Uterus (tissue), 4 donors: ENCODE measurements at places on chromosomes 1 and 21.
A peak's percentile ranks its signal among the peaks of the same experiment; 100 is the strongest.

GRCh38 chr1:204408074-204408507 is 3.5 kb downstream of the PPP1R15B start:
- DNase-seq: peak; percentile 79

DNA sequence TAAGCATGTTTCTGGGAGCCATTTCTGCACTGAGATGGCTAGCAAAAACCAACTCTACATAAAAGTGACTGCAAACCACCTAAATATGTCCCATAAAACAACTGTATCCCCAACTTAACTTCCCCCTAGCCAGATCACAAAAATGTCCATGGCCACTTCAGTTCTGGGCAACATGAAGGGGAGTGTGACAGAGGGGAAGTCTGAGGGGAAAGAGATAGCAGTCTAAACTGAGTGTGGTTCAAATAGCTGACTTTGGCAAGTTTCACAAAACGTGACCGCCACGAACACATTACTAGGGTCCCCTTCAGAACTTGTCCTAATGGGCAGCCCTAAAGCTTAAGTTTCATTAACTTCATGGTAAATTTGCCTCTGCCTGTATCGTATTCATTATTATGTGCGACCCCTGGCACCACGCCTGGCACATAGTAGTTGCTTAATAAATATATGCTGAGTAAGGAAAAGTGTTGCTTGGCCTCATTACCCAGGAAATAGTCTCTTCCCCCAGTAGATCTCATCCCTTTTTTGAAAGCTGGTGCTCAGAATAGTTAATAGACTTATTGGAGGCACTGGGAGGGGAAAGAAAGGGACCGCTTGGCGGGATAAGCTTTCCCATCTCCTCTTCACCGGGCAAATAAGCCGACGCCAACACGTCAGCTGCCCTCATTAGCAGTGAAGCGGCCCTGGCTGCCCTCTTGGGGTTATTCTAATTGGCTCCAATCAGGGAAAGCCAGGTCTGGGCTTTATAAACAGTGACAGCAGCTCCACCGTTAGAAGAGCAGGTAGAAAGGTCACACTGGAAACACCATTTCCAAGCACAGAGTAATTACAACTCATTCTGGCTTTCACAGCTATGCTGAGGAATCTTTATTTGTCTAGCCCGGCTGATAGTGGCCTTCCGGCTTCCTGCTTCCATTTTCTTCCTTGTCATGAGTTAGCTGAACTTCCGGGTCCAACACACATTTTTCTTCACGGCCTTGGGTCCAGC is 122.1 kb downstream of the LRIG2 start:
- DNase-seq: no peak

- DNase-seq: peak; percentile 13
Measured at GRCh38 chr1:233328142-233328921, 808 bp downstream of the MAP3K21 start.

DNA sequence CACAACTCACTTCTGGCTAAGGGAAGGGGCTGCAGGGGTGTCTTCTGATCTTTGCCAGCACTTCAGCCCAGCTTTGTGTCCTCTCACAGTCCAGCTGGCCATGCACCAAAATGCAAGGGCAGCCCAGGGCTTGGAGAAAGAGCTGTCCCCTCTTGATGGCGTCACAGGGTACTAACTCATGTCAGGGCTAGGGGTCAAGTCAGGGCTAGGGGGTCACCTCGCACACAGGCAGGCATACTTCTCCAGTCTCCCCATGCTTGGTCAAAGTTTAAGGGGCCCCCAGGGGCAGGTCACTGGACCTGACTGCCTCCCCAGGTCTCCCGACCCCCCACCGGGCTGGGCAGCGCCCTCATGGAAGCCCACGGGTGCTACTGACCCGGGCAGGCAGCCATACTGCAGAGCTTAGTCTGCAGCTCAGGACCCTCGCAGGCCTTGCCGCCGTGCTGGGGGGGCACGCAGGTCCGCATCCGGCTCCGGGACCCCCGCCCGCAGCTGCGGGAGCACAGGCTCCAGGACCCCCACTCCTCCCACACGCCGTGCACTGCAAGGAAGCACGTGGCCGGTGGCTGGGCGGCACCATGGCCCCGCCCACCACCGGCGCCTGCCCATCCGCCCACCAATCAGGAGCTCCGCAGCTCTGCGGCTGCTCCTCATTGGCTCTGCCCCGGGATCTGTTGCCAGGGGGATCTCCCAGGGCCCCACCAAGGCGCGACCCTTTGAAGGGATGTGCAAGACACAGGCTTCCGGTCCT is 21.5 kb downstream of the ADGRB2 start:
- DNase-seq: no peak

DNA sequence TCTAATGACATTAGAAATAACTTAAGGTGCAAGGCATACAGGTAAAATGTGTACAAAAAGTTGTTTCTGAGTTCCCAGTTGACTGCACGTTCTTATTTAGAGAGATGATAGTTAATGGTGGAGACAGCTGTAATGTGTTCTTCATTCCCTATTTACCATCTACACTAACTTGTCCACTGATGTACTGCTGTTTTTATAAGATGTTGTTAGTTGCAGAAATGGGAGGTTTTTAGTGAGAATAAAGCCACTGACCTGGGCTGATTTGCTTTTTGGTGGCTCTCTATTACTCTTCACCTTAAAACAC is 122.9 kb upstream of the LYPLAL1 start:
- DNase-seq: no peak

DNA sequence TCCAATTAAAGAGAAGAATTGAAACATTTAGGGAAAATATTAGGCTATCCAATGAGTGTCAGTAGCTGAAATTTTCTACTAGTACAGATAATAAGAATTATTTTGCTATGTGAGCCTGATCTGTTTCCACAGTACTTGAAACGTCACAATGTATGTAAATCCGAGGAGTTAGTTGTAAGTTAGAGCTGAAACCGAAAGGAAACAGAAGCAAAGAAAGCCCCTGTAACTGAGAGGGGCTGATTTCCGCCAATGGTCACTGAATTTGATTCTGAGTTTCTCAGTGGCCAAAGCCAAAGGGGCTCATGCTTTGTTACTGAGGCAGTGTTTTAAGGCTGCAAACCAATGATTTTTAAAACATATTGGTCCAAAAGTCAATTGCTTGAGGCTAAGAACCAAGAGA is 168.3 kb upstream of the DUSP10 start:
- DNase-seq: no peak

DNA sequence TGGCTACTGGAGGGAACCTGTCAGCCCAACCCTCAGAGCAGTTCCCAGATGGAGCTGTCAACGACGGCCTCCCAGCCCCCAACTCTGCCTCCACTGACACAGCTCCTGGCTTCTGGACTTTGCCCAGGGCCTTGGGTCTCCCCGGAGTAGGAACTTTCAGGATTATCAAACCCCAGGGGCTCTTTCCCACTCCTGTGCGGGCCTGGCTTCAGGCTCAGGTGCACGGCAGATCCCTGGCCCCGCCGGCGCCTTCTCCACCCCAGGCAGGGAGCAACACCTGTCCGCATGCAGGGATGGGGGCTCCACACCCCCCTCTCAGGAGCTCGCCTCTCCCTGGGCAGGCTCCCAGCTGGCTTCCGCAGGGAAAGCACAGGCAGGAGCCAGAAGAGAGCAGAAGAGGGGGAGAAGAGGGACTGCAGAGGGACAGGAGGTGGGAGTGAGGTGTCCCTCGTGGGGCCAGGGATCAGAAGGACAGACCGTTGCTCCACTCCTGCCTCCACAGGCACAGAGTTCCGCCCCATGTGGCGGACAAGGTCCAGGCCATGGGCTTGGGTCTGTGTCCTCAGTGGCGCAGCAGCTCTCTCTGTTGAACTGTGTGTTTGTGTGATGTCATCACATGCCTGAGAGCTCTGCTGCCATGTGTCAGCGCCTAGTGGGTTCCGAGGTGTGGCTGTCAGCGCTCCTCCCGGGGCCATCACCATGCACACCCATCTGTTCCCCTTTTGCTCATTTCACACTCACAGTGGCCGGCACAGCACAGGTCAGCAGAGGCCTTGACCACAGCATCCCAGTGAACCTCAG is 107.7 kb downstream of the PDE9A start:
- DNase-seq: no peak

DNA sequence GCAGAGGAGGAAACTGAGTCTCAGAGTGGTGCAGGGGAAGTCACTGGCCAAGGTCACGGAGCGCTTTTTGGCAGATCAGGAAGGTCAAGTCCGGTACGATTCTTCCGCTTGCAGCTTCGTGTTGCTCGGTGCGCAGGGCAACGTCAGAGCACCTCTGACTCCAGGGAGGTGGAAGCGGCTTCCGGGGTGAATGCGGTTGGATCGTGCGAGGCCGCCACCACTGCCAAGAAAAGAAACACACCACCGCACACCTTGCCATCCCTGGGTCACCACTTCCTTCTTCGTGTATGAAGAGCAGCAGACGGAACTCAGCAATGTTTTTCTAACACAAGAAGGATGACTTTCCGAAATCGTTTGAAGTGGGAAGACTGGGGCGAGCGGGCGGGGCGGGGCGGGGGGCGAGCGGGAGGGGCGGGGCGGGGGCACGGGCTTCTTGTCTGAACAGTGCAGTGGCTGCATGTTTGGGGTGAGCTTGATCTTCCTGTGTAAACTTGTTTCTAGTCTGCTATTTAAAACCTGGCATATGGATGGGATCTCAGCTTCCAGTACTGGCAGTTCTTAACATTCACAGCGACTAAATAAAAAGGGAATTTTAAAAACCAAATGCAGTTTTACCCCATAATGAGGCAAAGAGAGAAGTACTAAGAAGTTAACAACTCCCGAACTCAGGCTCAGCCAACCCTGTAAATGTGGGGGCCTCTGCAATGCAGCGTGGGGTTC is 300.0 kb downstream of the RRAGC start:
- no peak for DNase-seq

GRCh38 chr1:208604295-208604694 is 360.1 kb upstream of the PLXNA2 start:
- no peak for DNase-seq

GRCh38 chr1:155941845-155942531 is 550 bp downstream of the RXFP4 start:
- no peak for DNase-seq

GRCh38 chr1:74512170-74512915 is at the start of gene LRRC53:
Gene LRRC53, minus strand, starts transcription at chr1:74512611. Its CDS starts 29,262 bp downstream, at chr1:74483349.
- no peak for DNase-seq

DNA sequence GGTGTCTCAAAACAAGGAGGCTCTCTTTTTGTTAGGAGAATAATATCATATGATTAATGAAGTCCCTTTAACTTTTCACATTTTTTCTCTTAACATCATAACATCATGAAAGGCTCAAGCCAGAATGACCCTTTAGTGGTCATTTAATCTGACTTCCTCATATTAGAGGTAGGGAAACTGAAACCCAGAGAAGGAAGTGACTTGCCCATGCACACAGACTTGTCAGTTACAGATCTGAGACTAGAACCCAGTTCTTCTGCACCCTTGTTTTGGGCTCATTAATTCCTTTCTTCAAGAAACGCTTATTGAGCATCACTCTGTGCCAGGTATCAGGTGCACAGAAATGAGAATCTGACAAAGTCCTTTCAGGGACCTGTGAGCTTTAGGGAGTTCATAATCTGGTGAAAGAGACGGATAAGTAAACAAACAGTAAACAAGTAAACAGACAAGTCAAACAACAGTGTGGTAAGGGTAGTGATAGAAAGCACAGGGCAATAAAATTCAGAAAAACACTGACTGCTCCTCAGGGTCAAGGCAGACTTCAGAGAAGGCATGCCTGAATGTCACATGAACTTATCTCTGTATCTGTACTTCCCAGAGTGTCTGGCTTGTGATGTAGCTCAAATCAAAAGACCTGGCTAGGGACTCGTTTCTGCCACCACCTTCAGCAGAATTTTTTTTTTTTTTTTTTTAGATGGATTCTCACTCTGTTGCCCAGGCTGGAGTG is 38.3 kb upstream of the OSBPL9 start:
- no peak for DNase-seq

DNA sequence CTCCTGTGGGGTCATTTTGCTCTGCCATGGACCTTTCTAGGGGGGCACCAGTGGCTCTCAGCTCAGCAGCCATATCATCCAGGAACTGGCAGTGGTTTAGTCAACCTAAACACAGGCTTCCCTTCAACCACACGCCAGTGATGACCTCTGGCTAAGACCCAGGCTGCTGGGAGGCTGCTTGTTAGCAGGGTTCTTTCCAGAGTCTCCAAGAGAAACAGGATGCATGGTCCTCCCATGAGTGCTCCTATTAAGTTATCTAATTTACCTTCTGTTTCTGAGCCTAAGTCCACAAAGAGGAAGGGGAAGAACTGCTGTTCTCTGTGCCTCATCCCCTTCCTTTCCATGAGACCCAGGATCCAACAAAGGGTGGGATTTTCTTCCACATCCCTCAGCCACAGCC is 137.3 kb upstream of the PLXNA2 start:
- DNase-seq: no peak

DNA sequence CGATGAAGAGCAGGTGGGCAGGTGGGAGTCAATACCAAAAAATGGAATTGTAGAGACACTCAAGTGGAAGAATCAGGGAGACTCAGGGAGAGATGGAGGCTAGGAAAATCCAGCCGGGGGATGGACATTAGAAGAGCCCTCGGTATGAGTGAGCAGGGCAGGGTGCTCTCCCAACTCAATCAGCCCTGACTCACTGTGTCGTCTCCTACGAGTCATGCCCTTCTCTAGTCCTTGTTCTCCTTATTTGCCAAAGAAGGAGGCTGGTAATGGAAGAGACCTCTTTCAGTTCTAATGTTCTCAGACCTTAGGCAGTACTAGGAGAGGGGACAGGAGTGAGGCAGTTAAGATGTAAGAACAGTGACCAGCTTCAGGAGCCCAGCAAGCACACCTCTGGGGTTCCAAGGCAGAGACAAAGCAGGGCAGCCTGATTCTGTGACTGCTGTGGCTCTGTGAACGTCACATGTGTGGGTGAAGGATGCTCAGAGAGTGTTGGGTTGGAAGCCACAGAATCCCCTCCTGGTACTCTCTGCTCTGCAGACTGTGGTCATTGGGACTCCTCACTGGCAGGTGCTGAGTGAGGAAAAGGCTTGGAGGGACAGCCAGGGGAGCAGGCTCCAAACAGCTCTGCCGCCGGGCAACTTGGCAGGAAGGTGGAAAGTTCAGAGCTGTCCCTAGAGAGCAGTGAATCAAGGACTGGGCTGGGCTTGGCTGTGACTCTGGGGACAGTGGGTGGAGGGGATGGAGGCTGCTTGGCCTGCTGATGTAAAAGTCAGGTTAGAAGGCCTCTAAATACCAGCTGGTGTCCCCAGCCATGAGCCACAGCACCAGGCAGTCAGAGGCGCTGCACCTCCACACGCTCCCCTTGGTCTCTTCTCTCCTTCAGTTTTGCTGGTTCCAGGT is 11.1 kb upstream of the GJA5 start:
- DNase-seq: peak; percentile 27

GRCh38 chr21:32713726-32714125 is 14.1 kb downstream of the SYNJ1 start:
- no peak for DNase-seq

GRCh38 chr1:87686671-87687070 is 358.0 kb downstream of the LMO4 start:
- DNase-seq: no peak

GRCh38 chr1:53638360-53639035 is 100.5 kb downstream of the GLIS1 start:
- peak; percentile 6 for DNase-seq

GRCh38 chr1:54804471-54805132 is 3.5 kb upstream of the TTC22 start:
- DNase-seq: no peak

GRCh38 chr1:43747736-43748135 is 40.4 kb downstream of the ST3GAL3 start:
- DNase-seq: no peak
